ENCODE measurements at places on chromosomes 11 and 22.
A peak's percentile ranks its signal among the peaks of the same experiment; 100 is the strongest.

GRCh38 chr11:18526521-18527296 is at the start of gene TSG101:
TSG101 (minus strand) TSS chr11:18526942; CDS start chr11:18526816, 126 bp downstream.
- peak; percentile 94 for DNase-seq

DNA sequence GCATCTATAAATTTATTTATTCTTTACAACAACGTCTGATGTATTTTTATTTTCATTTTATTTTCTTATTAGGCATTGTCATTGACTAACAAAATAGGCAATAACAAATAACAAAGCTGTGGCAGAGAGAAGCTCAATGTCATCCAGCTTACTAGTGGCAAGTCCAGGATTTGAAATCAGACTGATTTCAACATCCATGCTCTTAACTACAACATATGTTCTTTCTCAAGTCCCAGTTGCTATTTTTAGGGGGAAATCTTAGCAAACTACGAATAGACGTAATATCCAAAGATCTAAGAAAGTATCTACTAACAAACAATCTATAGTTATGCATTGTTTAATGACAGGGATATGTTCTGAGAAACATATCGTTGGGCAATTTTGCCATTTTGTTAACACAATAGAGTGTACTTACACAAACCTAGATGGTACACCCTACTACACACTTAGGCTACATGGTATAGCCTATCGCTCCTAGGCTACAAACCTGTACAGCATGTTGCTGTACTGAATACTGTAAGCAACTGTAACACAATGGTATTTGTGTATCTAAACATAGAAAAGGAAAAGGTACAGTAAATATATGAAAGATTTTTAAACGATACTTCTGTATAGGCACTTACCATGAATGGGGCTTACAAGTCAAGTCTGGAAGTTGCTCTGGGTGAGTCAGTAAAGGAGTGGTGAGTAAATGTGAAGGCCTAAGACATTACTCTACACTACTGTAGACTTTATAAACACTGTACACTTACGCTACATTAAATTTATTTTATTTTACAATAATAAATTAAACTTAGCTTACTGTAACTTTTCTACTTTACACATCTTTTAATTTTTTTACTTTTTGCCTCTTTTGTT is 151.3 kb downstream of the DLG2 start:
- DNase-seq = no peak

- peak; percentile 16 for DNase-seq
These were observed 37.2 kb downstream of the MUC5B start for GRCh38 chr11:1260023-1260501.

DNA sequence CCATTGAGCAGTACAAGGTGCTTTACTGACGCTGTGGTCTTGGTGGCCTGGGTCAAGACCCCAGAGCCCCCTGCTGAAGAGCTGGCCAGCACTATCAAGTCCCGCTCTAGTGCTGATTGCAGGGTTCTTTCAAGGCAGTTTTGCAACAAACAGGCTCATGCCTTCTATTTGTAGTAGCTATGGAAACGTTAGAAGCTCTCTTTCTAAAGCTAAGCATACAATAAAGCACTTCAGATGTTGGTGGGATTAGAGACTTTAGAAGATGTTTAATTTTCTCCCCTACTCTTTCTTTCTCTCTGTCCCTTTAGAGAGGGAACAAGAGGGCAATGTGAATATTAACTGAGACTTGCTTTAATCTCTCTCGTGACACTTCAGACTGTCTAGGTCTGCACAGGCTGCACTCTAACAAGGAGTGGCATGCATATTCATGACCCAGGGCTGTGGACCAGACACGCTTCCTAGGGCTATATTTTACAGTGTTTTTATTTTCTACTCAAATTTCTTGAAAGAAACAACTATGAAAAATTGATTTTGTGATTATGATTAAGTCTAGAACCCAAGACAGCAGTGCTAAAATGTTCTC is 138.6 kb downstream of the WNT7B start:
- no peak for DNase-seq

DNA sequence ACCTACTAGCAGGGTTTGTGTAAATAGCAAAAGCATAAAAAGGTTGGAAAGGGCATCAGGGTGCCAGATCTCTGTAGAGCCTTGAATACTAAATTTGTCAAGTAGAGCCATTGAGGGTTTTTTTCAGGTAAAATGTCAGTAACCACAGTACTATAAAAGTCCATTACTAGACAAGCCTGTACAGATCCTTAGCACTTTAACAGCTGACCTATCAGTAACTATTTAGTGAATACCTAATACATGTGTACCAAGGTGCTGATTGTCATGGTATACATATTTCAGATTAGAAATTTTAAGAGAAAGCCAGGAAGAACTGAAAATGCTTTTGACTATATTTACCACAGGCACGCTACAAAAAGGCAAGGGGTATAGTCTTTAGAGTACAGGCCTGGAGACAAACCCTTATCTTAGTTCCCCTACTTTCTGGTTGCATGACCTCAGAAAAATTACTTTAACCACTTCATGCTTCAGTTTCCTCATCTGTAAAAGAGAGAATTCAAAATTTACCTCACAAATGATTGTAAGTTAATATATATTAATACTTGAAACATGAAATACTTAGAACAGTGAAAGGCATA is 57.9 kb downstream of the RAB38 start:
- no peak for DNase-seq

DNA sequence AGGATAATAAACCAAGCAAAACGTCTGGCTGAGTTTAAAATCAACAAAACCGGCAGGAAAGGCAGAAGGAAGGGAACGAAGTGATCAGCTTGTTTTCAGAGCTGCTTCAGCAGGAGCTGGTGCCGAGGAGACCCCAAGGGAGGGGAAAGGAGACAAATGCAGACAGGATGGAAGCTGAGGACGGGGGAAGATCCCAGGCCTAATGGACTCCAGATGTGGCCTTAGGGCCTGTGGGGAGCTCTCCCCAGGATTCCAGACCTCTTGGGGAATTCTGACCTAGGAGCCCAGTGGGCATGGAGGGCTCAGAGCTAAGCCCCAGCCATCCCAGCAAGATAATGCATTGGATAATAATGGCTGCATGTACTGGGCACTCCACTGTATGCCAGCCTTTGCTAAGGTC is 211.4 kb upstream of the NARS2 start:
- no peak for DNase-seq

DNA sequence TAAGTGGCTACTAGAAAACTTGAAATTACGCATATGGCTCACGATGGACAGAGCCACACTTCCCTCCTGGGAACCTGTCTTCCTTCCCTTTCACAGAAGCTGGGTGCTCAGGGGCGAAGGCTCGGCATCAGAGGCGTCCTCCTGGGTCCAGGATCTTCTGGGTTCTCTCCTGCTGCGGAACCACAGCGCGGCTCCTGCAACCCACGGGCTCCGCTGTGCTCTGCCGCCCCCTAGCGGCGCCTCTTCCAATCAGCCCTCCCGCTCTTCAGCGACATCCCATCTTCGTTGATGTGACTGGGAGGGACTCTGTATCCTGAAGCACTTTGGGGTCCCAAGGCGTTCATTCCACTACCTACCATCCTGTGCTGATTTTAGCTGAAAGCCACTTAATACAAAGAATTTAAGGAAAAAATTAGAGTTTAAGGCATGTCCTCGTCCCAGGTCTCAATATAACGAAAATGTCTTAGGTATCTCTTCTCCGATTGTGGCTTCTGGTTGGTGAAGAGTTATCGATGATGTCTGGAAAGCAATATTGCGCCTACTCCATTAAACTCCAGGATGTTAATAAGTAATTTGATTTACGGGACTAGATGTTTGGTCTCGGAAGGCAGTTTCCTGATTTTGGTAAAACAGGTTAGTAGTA is 14.8 kb upstream of the RPS3 start:
- peak; percentile 53 for DNase-seq

DNA sequence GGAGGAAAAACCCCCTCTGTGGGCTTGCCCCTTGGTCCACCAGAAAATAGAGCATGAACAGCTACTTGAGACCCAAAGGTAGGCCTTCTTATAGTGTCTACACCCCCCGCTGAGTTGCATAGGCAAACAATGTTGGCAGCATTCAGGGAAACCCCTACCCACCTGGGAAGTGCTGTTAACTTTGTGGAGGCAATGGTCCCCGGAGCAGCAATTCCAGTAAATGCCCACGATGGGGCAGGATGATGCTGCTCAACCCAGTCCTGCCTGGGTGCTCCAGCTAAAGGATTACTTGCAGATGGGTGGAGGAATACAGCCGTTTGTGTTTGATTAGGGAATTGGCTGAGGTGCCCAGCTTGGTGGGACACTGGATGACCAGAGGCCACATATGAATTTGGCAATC is 381.3 kb upstream of the ANO5 start:
- DNase-seq = no peak

- no peak for DNase-seq
These were observed 84.9 kb downstream of the WNT7B start for GRCh38 chr22:45891996-45892621.

DNA sequence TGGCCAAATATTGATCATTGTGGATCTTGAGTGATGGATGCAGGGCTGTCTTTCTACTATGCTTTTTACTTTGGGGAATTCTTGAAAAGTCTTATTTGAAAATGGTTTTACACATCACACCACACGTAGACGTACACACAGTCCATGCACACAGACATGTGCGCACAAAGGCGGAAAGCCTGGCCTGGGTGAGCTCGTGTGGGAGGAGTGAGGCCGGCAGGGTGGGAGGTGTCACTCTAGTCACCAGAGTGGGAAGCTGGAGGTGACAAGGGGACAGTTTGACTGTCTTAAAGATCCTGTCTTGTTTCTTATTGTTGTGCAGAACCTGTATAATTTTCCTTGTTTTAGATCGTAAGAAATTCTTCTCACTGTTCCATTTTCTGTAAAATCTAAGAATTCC is 326.9 kb downstream of the TBC1D22A start:
- DNase-seq = no peak

Data from fibroblast of skin of back (primary cell).